Dermis blood vessel endothelial cell (primary cell): ENCODE measurements at places on chromosomes 4 and X. TPM values are rescaled to one million over a fixed set of nuclear protein-coding genes. Genes with fewer than 3 reads are reported as not detected.
A peak's percentile ranks its signal among the peaks of the same experiment; 100 is the strongest.

Gene CSTF2
- total RNA-seq = 17.5 and 26.0 TPM in 2 replicates

DNA sequence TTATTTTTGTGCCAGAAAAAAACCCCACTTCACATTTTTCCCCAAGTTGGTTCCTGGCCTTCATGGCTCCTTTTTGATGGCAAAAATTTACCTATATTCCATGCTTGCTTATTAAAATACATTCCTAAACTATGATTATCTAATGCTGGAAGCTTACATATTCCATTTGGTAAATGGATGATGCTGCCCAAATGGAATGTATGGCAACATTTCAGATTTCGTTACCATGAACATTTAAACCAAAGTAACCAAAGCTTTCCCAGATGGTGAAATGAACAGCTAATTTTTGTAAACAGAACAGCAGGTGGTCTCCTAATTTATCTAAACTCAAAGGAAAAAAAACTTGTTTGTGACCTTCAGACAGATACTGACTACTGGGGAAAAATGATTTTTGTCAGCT is 110.8 kb upstream of the TEX13A start:
- DNase-seq = no peak

GRCh38 chr4:188262464-188262863 is 123.2 kb downstream of the TRIML1 start:
- DNase-seq = no peak

DNA sequence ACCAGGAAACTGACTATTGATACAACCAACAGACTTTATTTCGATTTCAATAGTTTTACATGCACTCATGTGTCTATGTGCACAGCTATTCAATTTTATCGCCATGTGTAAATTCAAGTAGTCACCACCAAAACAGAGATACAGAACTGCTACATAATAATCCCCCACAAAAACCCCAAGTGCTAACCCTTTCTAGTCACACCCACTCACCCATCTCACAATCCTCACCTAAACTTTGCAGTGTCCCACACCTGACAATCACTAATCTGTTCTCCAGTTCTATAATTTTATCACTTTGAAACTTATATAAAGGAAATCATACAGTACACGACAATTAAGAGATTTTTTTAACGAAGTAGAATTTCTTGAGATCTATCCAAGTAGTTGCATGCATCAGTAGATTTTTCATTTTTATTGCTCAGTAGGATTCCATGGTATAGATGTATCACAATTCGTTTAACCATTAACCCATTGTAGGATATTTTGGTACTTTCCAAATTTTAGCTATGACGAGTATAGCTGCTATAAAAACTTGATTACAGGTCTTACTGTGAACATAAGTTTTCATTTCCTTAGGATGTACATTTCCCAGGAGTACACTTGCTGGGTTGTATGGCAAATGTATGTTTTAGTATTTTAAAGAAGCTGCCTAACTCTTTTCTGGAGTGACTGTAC is 85.9 kb downstream of the CASK start:
- no peak for DNase-seq

DNA sequence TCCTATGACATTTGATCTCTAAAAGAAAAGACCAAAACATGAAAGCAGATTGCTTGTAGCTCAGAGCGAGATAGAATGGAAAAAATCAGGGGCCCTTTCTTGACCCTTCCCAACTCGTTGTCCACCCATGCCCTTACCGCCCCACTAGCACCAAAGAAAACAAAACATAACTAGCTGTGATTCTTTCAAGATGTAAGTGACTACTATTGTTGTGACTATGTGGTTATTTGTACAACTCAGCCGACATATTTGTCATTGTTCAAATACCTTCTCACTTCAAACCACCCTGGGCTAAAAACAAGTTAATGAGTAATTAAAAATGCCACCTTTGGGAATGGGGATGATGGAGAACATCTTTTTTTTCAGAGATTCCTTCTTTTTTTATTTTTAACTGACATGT is 171.2 kb upstream of the GPC4 start:
- no peak for DNase-seq

GRCh38 chr4:159071178-159071968 is 31.5 kb upstream of the RAPGEF2 start:
- peak; percentile 75 for DNase-seq

DNA sequence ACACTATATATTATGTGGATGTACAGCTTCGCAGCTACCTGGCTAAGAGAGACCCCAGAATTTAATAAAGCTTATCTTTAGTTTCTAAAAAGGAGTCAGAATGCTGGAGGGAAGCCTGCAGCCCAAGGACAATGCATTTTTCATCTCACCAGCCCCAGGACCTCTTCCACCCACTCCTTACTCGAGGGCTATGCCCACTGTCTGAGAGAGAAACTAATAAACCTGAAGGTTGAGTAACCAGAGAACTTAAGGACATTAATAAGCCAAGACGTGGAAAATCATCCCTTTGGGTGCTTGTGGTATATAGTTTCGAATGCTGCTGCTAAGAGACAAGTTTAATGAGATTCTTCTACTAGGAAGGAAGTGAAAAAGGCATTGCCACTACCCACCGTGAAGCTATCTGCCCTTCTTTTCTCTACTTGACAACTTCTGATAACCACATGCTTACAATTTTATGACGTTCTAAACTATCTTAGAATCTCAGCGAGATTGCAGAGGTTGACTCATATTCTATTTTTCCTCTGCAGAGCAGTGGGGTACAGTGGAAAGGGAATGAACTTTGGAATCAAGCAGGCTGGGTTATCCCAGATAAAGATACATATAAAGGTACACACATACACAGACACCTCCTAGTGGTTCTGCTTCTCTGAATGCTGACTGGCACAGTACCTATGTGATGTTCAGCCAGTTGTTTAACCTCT is 3.3 kb downstream of the RELL1 start:
- peak; percentile 38 for DNase-seq
